ENCODE measurements at places on chromosomes 13 and 19.

DNA sequence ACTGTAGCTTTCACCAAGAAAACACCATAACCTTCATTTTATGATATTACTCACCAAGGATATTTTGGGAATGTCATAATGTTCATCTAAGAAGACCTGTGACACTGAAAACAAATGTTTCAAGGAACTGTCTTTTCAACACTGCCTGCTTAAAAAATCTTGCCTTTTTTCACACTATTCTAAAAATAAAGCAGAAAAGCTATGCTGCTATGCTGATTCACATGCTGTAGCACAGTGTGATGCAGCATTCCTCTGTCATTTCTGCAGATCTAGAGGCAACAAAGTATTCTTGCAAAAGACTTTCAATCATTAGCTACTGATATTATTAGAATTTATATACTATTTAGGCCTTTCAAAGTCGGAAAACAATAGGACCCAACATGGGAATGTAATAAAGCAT lies 525.7 kb downstream of the UQCRFS1 start:
- no peak for DNase-seq

- no peak for DNase-seq
Observed at GRCh38 chr13:109105899-109106298, 476.5 kb downstream of the MYO16 start.

DNA sequence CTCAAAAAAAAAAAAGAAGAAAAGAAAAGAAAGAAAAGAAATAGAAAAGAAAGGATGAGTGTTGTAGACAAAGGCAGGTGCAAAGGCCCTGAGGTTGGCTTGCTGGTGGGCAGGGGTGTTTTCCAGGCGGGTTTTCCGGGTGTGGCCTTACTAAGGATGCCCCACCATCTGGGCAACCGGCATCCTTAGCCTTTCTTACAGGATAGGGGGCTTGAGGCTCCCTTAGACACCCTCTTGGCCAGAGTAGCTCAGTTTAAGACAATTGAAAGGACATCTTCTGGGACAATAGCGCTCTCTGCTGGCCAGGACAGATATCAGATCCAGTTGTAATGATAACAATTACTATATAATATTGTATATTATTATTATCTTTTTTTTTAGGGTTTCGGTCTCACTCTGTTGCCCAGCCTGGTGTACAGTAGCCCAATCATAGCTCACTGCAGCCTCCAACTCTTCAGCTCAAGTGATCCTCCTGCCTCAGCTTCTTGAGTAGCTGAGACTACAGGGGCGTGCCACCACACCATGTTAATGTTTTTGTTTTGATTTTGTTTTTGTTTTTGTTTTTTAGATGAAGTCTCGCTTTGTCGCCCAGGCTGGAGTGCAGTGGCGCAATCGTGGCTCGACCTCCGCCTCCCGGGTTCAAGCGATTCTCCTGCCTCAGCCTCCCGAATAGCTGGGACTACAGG lies 1.4 kb upstream of the QTRT1 start:
- DNase-seq = no peak

GRCh38 chr19:33063753-33064457 lies 783 bp downstream of the RHPN2 start:
- DNase-seq = no peak

DNA sequence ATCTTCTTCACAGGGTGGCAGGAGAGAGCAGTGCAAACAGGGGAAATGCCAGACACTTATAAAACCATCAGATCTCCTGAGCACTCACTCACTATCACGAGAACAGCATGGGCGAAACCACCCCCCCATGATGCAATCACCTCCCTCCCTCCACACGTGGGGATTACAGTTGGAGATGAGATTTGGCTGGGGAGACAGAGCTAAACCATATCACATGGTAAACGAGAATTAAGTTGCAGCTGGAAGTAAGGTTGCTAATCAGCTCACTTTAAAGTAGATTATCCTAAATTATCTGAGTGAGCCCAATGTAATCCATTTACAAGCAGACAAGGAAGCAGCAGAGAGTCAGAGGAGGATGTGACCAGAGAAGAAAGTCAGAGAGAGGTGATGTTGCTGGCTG lies 102.2 kb upstream of the IPO5 start:
- DNase-seq = no peak

DNA sequence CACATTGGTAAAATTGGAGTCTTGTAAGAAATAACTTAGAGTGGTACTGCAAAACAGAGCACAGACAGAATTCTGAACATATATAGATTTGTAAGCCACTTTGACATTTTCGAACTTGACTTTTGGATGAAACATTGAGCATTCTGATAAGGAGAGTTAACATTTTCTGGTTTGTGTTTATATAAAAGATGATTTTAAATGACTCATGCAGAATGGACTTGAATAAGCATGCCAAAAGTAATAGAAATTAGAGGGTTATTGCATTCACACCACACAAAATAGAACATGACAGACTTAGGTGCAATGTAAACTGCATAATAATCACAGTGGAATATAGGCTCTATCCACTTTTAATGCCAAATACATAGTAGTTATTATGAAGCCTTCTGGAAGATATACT lies 507.0 kb downstream of the DACH1 start:
- DNase-seq = no peak

GRCh38 chr19:44746616-44746945 lies 1.9 kb upstream of the BCL3 start:
- DNase-seq = no peak
